ENCODE measurements at places on chromosomes 12 and 14.

DNA sequence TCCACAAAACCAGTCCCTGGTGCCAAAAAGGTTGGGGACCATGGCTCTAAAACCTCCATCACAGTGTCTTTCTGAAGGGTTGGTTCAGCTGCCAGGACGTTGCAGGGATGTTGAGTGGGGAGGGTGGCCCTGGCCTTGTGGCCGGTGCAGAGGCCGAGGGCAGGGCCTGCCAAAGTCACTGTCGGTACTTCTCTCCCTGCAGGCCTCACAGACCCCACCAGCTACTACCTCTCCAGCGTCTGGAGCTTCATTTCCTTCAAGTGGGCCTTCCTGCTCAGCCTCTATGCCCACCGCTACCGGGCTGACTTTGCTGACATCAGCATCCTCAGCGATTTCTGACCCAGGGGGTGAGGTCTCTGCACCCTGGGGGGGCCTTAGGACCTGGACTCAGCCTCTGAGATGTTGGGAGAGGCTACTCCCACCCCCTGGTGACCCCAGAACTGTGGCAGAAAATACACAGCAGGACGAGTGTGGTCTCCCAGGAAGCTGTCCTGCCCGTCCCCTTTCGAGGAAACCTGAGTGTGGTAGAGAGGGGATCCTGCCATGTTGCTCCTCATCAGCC lies 7.0 kb downstream of the SLC48A1 start:
- no peak for DNase-seq

DNA sequence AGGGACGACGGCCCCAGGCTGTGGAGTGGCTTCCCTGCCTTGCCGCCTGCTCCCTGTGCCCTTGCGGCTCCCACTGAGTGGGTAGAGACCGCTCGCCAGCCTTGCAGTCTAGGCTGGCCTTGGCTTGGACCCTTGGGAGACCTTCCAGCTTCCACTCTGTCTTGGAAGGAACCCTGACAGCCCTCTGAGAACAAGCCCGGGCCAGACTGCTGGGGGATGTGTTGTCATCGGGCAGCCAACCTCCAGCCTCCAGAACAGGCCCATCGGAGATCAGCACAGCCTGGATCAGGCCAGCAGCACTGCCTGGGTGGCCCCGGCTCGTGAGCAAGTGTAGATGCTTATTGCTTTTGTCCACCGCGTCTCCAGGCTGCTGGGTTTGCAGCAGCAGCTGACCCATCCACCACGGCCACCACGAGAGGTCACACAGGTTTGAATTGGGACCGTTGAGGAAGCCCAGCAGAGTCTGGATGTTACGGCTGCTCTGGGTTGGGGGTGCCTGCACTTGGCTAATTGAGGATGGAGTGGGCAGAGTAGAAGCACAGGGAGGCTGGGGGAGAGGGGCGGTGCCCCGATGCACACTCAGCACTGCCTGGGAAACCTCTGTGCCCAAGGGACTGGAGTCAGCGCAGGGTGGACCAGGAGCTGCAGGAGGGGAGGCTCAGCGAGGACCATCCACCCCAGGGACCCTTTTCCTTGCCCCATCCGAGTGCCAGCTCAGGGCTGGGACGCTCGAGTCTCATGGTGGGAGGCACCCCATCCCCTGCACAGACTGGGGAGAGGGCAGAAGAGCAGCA lies 55.5 kb downstream of the NOC4L start:
- DNase-seq: peak; percentile 58

DNA sequence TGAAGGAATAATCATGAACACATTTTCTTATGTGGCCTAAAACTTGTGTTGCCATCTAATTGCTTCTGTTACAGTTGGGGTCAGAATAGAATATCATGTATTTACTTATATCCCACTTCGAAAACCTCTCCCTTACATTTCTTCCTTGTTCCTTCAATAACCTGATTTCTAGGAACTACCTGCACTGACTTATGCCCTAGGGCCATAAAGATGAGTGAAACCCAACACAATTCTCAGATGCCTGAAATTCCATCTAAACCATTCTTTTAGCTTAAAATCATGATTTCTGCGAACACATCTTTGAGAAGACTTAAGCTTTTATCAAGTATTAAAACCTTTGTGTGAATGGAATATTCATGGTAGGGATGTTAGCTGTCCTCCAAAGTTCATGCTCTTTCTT lies 142.7 kb downstream of the SNAPC1 start:
- no peak for DNase-seq

DNA sequence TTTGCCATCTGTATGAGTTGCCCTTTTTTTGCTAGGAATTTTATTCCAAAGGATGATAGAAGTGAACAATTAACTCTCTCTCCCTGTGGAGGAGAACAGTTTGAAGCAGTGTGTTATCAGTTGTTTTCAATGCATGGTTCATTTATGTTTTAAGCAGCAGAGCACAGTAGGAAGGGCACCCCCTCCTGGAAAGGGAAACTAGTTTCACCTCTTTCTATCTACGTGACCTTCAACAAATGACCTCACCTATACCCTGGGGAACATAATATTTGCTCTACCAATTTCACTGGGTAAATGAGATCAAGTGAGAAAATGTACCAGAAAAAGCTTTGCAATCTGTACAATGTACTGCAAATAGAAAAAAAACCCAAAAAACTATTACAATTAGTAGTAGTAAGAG lies 5.4 kb upstream of the DCP1B start:
- no peak for DNase-seq

GRCh38 chr12:53244337-53244736 lies 12.3 kb upstream of the RARG start:
- no peak for DNase-seq

Measured in head of caudate nucleus (tissue), 42 donors.